ENCODE measurements at places on chromosomes 11 and 22. TPM values are rescaled to one million over a fixed set of nuclear protein-coding genes. Genes with fewer than 3 reads are reported as not detected.

The PYGM gene
- 3.0 TPM for total RNA-seq

DNA sequence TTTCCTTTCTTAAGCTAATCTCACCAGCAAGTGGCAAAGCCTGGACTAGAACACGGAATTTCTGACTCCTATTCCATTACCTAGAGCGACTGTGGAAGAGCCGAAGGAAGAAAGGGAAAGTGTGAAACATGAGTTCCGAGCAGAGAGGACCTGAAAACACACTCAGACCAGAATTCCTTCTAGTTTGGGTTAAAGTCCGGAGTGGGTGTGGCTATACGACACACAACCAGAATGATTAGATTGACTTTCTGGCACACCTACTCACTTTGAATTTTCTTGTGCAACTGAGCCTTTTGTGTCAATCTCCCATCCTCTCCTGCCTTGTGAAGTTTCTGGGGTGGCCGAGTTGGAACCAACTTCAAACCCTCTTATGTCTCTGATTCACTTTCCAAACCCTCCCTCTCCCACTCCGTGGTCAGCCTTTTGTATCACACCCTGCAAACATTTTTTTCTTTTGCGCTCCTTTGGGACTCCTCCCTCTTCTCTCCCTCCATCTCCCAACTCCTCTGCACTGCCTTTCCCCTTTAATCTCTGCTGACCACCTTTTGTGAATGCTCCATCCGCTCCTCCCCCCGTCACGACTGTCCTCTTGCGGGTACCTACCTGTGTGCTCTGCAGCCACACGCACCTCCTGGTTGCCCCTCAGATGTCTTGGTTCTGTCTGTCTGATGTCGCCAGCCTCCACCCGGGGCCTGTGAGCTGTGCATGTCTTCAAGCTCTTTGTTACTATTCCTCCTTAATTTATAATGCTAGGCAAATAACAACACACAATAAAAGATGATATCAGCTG is 86.3 kb upstream of the BLID start:
- no peak for DNase-seq

GRCh38 chr11:118105657-118106305 is 19.0 kb upstream of the SMIM35 start:
- DNase-seq, result no peak

DNA sequence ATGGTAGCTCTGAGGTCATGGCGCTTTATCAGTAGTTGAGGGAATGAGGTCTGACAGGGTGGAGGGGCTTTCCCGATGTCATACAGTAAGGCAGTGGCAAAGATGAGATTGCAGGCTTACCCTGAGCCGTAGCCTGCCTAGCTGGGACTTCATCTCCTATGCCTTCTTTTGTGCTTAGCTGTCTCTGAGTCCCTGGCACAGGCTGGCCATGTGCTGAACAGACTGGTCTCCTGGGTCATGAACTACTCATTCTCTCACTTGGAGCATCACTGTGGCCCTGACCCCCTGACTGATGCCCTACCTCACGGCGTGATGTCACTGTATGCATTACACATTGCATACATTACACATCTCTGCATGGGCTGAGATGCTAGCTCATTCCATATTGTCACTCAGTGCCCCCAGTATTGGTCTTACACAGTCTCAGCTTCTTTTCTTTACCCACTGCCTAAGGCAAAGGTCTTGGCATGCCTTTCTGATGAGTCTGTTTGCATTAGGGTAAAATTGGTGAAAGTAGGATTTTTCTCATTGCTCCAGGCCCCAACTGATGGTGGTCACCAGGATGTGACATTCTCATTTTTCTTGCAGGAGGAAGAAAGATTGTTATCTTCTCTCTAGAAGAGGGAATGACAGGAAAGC is 389.4 kb upstream of the CADM1 start:
- no peak for DNase-seq

GRCh38 chr11:15158351-15159015 is 43.8 kb downstream of the INSC start:
- DNase-seq, result no peak

DNA sequence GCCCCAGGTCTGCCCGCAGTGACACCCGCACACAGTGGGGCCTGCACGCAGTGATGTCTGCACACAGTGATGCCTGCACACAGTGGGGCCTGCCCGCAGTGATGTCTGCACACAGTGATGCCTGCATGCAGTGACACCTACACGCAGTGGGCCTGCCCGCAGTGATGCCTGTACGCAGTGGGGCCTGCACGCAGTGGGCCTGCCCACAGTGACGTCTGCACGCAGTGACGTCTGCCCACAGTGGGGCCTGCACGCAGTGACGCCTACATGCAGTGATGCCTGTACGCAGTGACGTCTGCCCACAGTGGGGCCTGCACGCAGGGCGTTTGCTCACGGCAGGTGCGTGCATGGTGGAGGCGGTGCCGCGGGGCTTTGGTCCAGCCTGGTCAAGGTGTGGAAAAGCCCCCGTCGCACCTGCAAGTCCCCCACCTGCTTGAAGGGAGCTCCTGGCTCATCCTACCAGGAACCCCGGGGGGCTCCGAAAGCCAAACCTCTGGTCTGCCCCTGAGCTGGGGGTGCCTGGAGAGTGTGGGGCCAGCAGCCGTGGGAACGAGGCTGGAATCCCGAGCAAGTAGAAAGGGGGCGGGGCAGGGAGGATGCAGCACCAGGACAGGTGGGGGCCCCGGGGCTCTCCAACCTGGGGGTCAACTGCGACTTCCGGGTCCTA is 8.9 kb upstream of the SYT8 start:
- DNase-seq, result no peak
